ENCODE measurements at places on chromosomes 11 and 22. TPM values are rescaled to one million over a fixed set of nuclear protein-coding genes. Genes with fewer than 3 reads are reported as not detected.

GRCh38 chr22:23837911-23838680, 710 bp downstream of the DERL3 start:
- H3K4me1 ChIP-seq = no peaks in the 10 kb centered on the region
- H3K4me3 ChIP-seq = no peak overlapping the region

Gene LMO2
- 0.64 TPM for total RNA-seq

GRCh38 chr11:44561275-44561805, 4.1 kb upstream of the CD82 start:
- H3K27ac ChIP-seq = no peak overlapping the region
- no peak for DNase-seq
- H3K27me3 ChIP-seq = no peaks in the 10 kb centered on the region
- H3K36me3 ChIP-seq = no peaks in the 10 kb centered on the region
- H3K4me3 ChIP-seq = no peak overlapping the region
- peaks cover 7% of the 10 kb centered on the region for H3K4me1 ChIP-seq

DNA sequence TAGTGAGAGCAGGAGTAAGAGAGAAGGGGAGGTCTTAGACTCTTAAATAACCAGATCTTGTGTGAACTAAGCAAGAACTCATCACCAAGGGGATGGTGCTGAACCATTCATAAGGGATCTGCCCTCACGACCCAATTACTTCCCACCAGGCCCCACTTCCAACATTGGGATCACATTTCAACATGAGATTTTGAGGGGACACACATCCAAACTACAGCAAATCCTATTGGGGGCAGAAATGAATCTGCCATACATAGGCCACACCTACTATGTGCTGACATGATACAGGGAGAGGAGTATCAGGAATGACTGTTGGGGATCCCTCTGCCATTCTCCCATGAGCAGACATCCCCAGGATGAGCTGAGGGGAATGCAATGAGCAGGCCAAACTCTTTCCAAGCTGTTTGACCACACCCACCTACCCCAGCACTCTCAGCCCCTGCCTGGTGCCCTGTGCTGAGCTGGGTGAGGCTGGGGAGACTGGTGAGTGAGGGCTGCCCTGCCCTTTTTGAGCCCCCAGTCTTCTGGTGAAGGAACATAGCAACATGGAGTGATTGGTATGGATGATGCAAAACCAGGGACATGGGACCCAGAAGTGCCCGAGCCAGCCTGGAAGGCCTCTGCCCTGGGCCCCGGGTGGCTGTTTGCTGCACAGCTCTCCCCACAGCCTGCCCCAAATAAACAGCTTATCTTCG, 1.2 kb upstream of the GTSE1 start:
- H3K27ac ChIP-seq = peak overlapping the region; percentile 82
- peak overlapping the region; percentile 74 for H3K4me3 ChIP-seq
- no peak for DNase-seq
- H3K4me1 ChIP-seq = no peaks in the 10 kb centered on the region

GRCh38 chr22:50487290-50488005, 789 bp downstream of the MIOX start:
- no peak overlapping the region for H3K4me3 ChIP-seq
- H3K4me1 ChIP-seq = peaks cover 13% of the 10 kb centered on the region
- no peaks in the 10 kb centered on the region for H3K36me3 ChIP-seq

Gene GPHA2
- not detected for total RNA-seq

Gene ANO9
- 61.4 TPM for total RNA-seq

DNA sequence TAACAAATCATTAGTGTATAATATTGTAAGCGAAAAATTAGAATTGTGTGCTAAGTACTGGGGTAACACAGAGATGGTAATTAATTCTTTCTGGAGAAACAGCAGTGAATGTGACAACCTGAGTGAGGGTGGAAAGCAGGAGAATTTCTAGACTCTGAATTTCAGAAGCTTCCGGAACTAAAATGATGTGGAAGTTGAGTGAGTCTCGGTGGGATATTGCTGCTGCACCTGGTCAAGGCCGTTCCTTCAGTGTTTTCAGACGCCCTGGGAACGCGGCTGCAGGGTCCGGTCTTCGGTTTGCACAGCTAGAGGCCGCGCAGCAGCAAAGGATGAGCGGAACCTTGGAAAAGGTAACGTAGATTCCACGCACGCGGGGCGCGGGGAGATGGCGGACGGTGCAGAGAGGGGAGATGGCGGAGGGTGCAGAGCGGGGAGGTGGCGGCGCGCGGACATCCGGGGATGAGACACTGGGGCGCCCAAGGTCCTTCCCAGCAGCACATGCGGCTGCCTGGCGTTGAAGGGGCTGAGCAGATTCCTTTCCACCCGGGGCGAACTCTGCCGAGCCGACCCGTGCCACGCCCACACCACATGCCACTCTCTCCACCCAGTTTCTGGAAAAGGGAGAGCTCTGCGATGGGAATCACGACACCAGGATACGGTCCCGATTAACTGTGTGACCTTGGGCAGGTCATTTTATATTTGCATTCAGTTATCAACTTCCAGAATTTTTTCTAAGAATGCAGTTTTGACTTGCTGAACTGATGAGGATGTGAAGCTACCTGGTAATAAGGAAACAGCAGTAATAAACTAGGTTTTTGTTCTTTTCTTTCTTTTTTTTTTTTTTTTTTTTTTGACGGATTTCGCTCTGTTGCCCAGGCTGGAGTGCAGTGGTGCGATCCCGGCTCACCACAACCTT, at the start of gene MRPL48:
MRPL48 (plus strand) TSS at position 232 of the 916 bp plus-strand sequence; CDS start at position 330, 98 bp downstream.
- H3K4me3 ChIP-seq = peak within 1 kb of the TSS; percentile 69
- H3K27me3 ChIP-seq = no peaks in the 10 kb centered on the region
- H3K4me1 ChIP-seq = peaks cover 12% of the 10 kb centered on the region
- H3K36me3 ChIP-seq = no peaks in the 10 kb centered on the region

Gene YAP1
- total RNA-seq = 158 TPM

DNA sequence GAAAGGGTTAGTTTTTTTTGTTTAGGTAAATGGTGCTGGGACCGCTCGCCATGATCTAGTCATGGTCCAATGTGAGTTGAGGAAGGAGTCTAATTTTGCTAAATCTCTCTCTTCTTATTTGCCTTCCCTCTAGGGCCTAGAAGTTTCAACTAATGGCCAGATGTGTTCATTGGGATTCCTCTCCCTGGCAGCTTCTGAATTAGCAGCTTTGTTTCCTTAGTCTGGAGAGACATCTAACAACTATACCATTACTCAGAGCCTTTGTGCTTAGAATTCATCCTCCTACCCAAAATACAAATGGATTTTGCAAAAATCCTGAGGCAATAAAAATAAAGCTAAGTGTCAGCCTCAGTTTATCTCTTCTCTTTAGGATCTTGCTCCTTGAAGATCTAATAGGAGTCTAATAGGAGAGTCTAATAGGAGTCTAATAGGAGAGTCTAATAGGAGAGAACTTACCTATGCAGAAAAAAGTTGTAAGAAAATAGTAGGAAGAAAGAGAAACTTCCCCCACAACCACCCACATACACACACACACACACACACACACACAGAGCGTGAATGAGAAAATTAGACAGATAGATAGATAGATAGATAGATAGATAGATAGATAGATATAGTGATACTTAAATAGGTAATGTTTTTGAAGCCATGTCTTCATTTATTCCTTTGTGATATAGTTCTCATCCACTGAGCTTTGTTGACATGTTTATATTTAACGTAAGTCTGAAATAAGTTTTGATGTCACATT, 980.5 kb upstream of the CNTN5 start:
- H3K4me1 ChIP-seq = no peaks in the 10 kb centered on the region
- DNase-seq = no peak
- no peak overlapping the region for H3K4me3 ChIP-seq
- no peaks in the 10 kb centered on the region for H3K36me3 ChIP-seq
- no peaks in the 10 kb centered on the region for H3K27me3 ChIP-seq

DNA sequence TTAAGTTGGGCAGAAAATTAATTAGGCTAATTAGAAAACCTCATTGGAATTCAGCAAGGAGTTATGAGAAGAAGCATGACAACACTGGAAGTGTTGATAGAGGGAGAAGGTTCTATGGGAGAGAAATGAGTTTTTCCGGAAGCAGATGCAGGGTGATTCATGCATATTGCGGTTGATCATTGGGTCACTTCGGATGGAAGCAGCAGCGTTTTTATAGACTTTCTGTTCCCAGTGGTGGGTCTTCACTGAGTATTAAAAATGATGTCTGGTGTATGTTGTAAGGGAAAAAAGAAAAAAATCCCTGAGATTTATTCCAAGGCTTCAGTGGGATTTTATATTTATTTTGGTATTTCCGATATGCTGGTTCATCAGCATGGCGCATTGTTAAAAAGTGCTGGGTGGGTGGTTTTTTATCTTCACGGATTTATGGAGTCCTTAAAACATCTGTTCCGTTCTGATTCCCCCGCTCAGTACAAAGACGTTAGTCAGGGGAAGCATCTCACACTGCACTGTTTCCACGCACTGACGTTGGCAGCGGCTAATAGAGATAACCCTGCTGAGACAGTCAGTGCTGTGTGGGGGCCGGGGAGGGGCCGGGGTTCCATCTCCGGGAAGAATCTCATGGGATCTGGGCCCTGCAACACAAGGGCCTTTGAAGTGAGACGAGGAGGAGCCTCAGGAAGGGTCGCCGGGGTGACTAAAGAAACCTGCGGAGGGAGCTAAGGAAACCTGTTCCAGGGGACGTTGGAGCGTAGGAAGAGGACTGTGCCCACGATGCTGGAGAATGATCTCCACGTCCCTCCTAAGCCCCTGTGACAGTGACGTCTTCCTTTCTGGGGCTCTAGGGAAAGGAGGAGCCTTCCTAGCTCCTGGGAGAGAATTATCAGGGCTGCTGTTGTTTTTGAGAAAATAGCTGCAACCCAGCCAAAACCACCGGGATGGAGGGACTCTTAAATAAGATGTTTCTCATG, 390.0 kb downstream of the NTM start:
- no peak for DNase-seq
- no peaks in the 10 kb centered on the region for H3K27me3 ChIP-seq
- H3K36me3 ChIP-seq = no peaks in the 10 kb centered on the region

- peaks cover 9% of the 10 kb centered on the region for H3K4me1 ChIP-seq
- H3K36me3 ChIP-seq = no peaks in the 10 kb centered on the region
- H3K27ac ChIP-seq = no peak overlapping the region
- no peak for DNase-seq
- H3K4me3 ChIP-seq = no peak overlapping the region
- H3K27me3 ChIP-seq = peaks cover 3% of the 10 kb centered on the region
Measured at GRCh38 chr11:44307340-44308099, 2.4 kb downstream of the ALX4 start.

Gene ACTN3
- 0.13 TPM for total RNA-seq

DNA sequence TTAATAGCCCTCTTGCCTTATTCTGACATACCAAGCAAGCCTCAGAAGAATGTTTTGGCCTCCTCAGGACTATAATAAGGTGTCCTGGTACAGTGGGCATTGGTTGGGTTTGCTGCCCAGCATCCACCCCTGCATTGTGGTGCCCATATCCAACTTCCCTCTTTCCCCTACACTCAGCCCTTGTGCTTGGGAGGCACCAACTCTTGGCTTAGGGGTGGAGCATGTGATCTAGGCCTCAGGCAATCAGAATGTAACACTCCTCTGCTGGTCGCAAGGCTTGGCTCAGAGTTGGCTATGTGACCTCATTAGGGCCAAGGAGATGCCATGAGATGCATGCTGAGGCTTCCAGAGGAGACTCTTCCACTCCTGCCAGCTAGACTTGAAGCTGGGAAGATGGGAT, 123.0 kb downstream of the CSNK2A3 start:
- no peak for DNase-seq
- H3K4me1 ChIP-seq = no peaks in the 10 kb centered on the region
- H3K36me3 ChIP-seq = no peaks in the 10 kb centered on the region
- H3K27ac ChIP-seq = no peak overlapping the region

DNA sequence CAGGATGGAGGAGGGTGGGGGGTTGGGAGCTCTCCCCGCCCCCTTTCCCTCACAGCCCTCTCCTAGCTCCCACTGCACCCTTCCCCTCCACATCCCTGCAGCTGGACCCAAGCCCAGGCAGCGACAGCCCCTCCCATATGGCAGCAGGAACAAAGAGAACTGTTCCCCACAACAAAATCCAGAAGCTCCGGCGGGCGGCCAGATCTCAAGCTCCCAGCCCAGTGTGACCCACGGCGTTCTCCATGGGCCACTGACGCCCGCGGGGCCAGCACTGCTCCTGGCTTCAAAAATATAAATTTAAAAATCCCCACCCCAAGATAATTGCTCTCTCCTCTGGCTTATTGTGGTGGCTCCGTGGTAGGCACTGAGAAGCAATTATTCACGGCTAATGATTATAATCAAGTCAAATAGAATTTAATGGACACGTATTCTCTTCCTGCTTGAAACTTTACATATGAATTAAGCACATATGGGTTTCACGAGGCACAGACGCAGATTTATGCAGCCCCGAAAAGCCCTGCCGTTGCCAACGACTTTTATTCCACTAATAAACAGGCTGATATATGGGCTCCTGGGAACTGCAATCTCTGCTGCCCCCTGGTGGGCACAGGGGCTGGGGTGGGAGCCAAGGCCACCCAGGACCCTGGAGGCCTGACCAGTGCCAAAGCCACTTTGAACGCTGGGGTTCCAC, 17.5 kb downstream of the MACROD1 start:
- H3K4me3 ChIP-seq = no peak overlapping the region
- no peaks in the 10 kb centered on the region for H3K36me3 ChIP-seq
- no peak overlapping the region for H3K27ac ChIP-seq
- no peaks in the 10 kb centered on the region for H3K27me3 ChIP-seq

Gene UVRAG
- 29.5 TPM for total RNA-seq

Gene PTPRJ
- 73.6 TPM for total RNA-seq

GRCh38 chr11:125207866-125208425, 43.4 kb downstream of the PKNOX2 start:
- no peaks in the 10 kb centered on the region for H3K4me1 ChIP-seq
- H3K27ac ChIP-seq = no peak overlapping the region
- H3K4me3 ChIP-seq = no peak overlapping the region
- no peaks in the 10 kb centered on the region for H3K36me3 ChIP-seq

GRCh38 chr22:40889116-40889515, 27.2 kb upstream of the DNAJB7 start:
- H3K4me1 ChIP-seq = no peaks in the 10 kb centered on the region
- no peaks in the 10 kb centered on the region for H3K27me3 ChIP-seq
- no peak overlapping the region for H3K27ac ChIP-seq

Gene MTA2
- total RNA-seq = 163 TPM

DNA sequence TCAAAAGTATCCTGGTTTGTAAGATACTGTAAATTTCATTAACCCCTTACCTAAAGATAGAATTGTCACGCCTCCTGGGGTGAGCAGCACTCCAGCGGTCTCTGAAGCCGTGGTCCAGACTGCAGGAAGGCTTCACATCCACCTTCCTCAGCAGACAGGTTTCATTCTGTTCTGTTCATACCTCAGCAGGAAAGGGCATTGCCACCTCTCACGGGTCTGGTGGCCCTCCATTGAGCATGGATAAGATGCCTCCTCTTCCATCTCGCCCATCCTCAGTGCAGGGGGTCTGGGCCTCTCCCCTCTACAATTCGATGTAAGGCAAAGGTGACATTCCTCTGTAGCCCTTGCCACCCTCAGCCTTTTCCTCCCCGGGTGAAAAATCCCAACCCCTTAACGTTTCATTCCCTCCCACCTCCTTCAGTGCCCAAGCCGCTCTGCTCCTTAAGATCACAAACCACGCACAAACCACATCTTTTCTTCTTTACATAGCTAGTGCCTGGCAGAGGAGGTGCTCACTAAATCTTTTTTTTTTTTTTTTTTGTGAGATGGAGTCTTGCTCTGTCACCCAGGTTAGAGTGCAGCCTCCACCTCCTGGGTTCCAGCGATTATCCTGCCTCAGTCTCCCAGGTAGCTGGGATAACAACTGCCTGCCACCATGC, 28.5 kb downstream of the RPUSD4 start:
- DNase-seq = no peak
- no peak overlapping the region for H3K27ac ChIP-seq
- no peaks in the 10 kb centered on the region for H3K27me3 ChIP-seq

GRCh38 chr11:9066433-9066925, 24.9 kb downstream of the SCUBE2 start:
- no peaks in the 10 kb centered on the region for H3K27me3 ChIP-seq
- no peaks in the 10 kb centered on the region for H3K4me1 ChIP-seq
- no peak overlapping the region for H3K4me3 ChIP-seq
- H3K36me3 ChIP-seq = no peaks in the 10 kb centered on the region

Gene CCDC81
- total RNA-seq = 0.49 TPM
